Thymus (tissue), 14 donors: ENCODE measurements at places on chromosomes 1 and 21. TPM values are rescaled to one million over a fixed set of nuclear protein-coding genes. Genes with fewer than 3 reads are reported as not detected.

CRYAA gene
- not detected for total RNA-seq

AMY1C gene
- total RNA-seq: 2.5 TPM

CD1E gene
- 964 TPM for total RNA-seq

CLDN8 gene
- 0.05 TPM for total RNA-seq

WNT4 gene
- 1.9 TPM for total RNA-seq

IRF6 gene
- total RNA-seq: 22.8 TPM

AMY2A gene
- total RNA-seq: not detected

C21orf58 gene
- 7.3 TPM for total RNA-seq

PIGR gene
- 0.24 TPM for total RNA-seq

SRSF4 gene
- total RNA-seq: 46.8 TPM

TLR5 gene
- 3.5 TPM for total RNA-seq

INAVA gene
- 2.7 TPM for total RNA-seq

SYT6 gene
- total RNA-seq: 0.09 TPM

PLA2G2E gene
- total RNA-seq: not detected

BGLAP gene
- total RNA-seq: 0.66 TPM

EPHA2 gene
- 1.4 TPM for total RNA-seq

TGFB2 gene
- total RNA-seq: 0.94 TPM
